ENCODE measurements at places on chromosomes 16 and 17.

- H3K27ac ChIP-seq: peak overlapping the region; percentile 96
- peak overlapping the region; percentile 94 for H3K4me3 ChIP-seq
- H3K4me1 ChIP-seq: peaks cover 42% of the 10 kb centered on the region
These were observed 525 bp upstream of the SEPHS2 start for GRCh38 chr16:30446203-30446595.

GRCh38 chr17:67400193-67400592, 23.1 kb downstream of the PITPNC1 start:
- peak overlapping the region; percentile 71 for H3K4me3 ChIP-seq
- no peak for DNase-seq
- no peaks in the 10 kb centered on the region for H3K27me3 ChIP-seq
- peaks cover 72% of the 10 kb centered on the region for H3K4me1 ChIP-seq

DNA sequence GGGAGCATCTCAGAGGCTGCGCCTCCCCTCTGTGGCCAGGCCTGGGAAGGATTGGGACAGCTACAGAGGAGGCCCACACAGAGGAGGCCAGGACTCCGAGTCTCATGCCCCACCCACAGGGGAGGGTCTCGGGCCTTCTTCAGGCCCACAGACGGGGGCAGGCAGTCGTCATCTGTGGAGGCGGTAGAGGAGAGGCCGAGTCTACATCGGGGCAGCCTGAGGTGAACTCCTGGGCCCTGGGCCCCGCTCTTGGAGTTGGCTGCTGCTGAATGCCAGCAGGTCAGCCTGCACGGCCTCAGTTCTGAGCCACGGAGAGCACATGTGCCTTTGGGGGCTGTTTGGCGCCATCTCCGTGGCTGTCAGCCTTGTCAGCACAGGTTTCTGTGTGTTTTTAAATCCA, 8.1 kb upstream of the NUDT16L1 start:
- no peaks in the 10 kb centered on the region for H3K27me3 ChIP-seq
- H3K4me3 ChIP-seq: no peak overlapping the region
- H3K4me1 ChIP-seq: peaks cover 6% of the 10 kb centered on the region
- DNase-seq: no peak
- no peak overlapping the region for H3K27ac ChIP-seq

GRCh38 chr16:87704754-87705353, 60.9 kb downstream of the KLHDC4 start:
- no peaks in the 10 kb centered on the region for H3K27me3 ChIP-seq
- peaks cover 19% of the 10 kb centered on the region for H3K36me3 ChIP-seq
- H3K4me1 ChIP-seq: peaks cover 21% of the 10 kb centered on the region
- no peak for DNase-seq

- peaks cover 36% of the 10 kb centered on the region for H3K36me3 ChIP-seq
- peaks cover 86% of the 10 kb centered on the region for H3K4me1 ChIP-seq
- H3K4me3 ChIP-seq: peak overlapping the region; percentile 46
- H3K27ac ChIP-seq: peak overlapping the region; percentile 99
These were observed 18.9 kb downstream of the KSR1 start for GRCh38 chr17:27475070-27475673.

DNA sequence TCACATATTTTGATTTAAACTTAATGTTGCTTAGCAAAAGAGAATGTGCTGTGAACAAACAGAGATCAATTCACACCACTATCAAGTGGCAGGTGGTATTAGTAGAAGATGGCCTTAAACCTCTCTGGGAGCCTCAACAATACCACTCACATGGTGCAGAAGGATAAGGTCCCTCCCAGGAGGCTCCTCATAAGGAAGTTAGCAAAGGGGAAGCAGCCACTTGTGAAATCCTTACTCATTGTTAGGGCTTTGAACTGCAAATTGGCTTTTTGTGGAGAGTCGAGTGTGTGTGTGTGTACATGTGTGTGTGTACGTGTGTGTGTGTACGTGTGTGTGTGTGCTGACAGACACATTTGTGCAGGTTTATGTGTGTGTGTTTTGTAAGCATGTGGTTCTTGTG, 48.9 kb upstream of the ASIC2 start:
- DNase-seq: no peak
- no peak overlapping the region for H3K4me3 ChIP-seq
- peaks cover 4% of the 10 kb centered on the region for H3K27me3 ChIP-seq
- H3K36me3 ChIP-seq: no peaks in the 10 kb centered on the region

- no peaks in the 10 kb centered on the region for H3K36me3 ChIP-seq
- H3K4me1 ChIP-seq: no peaks in the 10 kb centered on the region
- H3K27ac ChIP-seq: no peak overlapping the region
These were observed 155.0 kb upstream of the SALL1 start for GRCh38 chr16:51306116-51306515.

DNA sequence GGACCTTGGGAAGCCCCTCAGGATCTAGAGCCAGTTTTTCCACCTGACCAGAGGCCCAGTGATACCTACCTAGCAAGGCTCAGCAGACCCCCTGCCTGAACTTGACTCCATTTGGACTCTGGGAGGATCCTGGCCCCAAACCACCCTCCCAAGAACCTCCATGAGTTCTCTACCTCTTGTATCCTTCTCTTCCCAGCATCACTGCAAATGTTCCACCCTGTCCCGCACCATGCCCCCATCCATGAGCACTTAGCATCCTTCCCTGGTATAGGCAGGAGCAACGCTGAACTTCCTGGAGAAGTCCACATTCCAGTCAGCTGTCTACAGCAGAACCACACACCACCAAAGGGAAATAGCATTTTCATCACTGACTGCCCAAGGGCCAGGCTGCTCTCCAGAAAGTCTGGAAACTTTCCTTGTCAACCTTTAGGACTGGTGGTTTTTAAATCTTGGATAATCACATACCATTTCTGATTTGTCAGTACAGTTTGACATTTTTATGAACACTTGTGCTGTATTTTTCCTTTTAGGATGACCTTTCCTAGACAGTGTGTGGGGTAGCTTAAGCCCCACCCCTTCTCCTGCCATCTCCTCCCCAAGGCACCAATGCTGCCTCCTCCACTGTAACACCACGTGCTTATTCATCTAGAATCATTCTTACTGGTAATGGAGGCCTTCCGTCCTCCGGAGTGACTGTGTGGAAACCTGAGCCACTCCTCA, 13.9 kb downstream of the EIF4A3 start:
- no peak overlapping the region for H3K4me3 ChIP-seq
- H3K27ac ChIP-seq: peak overlapping the region; percentile 11
- H3K27me3 ChIP-seq: peaks cover 7% of the 10 kb centered on the region
- peaks cover 29% of the 10 kb centered on the region for H3K36me3 ChIP-seq

DNA sequence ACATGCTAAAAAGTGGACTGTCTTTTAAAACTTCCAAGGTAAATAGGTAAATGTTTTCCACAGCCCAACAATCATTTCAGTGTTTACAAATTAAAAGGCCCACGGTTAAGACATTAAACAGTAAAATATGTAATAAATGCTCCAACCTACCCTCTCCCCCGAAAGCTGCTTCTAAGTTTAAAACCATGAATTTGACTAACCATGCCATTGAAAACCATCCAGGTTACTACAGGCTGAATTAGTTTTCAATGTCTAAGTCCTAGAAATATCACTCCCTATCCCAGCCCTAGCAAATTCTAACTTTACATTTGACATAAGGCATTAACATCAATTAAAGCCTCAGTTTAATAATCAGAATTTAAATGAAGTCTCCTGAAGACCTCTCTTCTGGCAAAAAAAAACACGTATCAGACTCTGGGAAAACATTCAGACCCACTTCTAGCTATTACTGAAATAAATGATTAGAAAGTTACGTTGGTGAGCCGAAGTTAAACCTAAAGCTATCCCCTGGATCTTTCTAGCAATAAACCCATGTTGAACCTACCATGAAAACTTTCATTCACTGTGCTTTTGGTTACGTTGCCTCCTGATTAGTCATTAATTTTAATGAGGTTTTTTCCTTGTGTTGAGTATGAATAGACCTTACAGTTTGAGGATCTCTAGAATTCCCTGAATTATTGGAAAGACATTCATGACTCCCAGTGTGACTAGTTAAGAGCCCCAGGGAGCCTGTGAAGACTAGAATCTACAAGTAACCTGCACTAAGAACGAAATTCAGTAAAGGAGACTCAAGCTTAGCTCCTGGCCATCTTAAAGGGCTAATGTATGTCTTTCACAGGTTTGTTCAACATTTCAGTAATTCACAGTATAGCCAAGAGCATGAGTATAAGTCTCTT, 1.7 kb upstream of the POLG2 start:
- peak overlapping the region; percentile 98 for H3K4me3 ChIP-seq
- H3K36me3 ChIP-seq: peaks cover 70% of the 10 kb centered on the region
- peaks cover 75% of the 10 kb centered on the region for H3K4me1 ChIP-seq
- H3K27ac ChIP-seq: peak overlapping the region; percentile 98
- DNase-seq: no peak

DNA sequence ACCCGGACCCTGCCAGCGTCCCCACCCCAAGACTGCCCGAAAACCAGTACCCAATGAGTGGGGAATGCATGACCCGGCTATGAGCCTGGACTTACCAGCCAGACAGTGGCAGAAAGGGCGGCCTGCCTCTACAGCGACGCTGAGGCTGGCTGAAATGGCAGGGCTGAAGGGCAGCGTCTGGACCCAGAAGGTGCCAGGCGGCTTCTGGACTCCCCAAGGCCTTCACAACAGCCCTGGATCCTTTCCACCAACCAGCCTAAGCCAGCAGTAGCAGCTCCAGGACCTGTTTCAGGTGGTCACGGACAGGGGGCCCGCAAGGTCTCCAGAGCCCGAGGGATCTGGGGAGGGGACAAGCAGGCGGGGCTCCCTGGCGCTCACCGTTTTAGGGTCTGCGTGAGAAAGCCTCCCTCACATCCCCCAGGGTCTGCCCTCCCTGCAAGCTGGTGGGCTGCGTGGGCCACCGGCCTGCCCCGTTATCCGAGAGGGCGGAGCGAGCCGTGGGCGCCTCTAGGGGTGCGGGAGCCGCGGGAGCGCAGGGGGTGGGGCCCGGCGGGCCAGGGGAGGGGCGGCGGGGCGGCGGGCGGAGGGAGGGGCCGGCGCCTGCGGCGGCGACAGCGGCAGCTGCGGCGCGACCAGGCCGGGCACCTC, at the start of gene RIPOR1:
TSS of gene RIPOR1 (plus strand) at position 608 of the 648 bp plus-strand sequence. CDS start 9,618 bp downstream, outside the sequence.
- H3K4me3 ChIP-seq: peak within 1 kb of the TSS; percentile 75
- H3K27ac ChIP-seq: peak within 1 kb of the TSS; percentile 18
- peaks cover 14% of the 10 kb centered on the region for H3K4me1 ChIP-seq
- DNase-seq: peak; percentile 49

- H3K36me3 ChIP-seq: peaks cover 1% of the 10 kb centered on the region
- H3K27ac ChIP-seq: peak overlapping the region; percentile 89
- peaks cover 19% of the 10 kb centered on the region for H3K4me1 ChIP-seq
These were observed 22.6 kb upstream of the MPHOSPH6 start for GRCh38 chr16:82192665-82193064.

- no peaks in the 10 kb centered on the region for H3K27me3 ChIP-seq
- no peak overlapping the region for H3K4me3 ChIP-seq
- DNase-seq: no peak
- no peak overlapping the region for H3K27ac ChIP-seq
These were observed 25.7 kb upstream of the SUPT4H1 start for GRCh38 chr17:58377661-58378060.

- no peak for DNase-seq
- H3K36me3 ChIP-seq: peaks cover 2% of the 10 kb centered on the region
- no peak overlapping the region for H3K27ac ChIP-seq
- H3K27me3 ChIP-seq: no peaks in the 10 kb centered on the region
These were observed 28.7 kb downstream of the WIPI1 start for GRCh38 chr17:68428498-68429172.

DNA sequence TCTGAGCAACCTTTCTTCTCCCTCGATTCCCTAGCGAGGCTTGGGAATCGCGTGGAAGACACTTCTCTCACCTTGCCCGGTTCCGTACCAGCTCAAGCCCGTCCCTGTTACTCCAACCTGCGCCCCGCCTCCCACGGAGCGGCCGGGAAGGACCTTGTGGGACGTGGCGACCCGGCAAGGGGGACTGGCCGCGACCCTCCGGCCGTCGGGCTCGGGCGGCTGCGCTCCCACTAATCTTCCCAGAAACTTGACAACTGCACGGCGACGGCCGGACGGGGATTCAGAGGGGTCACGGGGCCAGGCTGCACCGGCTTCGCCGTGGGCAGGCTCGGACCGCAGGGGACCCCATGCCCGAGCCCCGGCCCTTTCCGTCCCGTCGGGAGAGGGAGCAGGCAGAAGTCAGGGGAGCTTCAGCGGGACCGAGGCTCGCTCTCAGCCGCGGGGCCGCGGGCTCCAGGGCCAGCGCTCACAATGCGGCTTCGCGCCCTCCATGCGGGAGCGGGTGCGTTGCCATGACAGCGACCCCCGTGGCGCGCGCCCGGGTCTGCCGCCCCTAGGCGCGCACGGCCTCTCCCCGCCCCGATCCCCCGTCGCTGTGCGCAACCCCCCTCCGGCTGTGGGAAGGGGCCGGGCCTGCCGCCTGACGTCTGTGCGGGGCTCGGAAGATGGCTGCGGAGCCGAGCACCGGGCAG, at the start of gene SGSM2:
TSS of gene SGSM2 (plus strand) at position 650 of the 692 bp plus-strand sequence. CDS start 188 bp downstream, outside the sequence.
- peaks cover 5% of the 10 kb centered on the region for H3K36me3 ChIP-seq
- H3K27me3 ChIP-seq: no peaks in the 10 kb centered on the region
- H3K27ac ChIP-seq: peak within 1 kb of the TSS; percentile 99

DNA sequence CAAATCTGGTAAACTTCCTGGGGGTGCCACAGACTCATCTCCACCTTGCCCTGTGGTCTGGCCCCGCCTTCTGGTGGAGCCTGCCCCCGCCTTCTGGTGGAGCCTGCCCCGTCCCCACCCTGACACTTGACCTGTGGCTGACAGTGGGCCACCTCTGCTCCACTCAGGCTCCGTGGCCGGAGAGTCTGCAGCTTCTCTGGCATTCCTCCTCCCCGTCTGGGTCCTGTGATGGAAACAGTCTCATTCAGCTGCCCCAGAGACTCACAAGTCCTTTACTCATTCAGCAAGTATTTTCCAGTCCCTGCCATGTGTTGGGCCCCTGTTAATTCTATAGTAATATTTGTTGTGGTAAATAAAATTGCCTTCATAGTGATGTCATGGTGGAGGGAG, 21.0 kb upstream of the G6PC1 start:
- no peak overlapping the region for H3K4me3 ChIP-seq
- H3K27me3 ChIP-seq: peaks cover 9% of the 10 kb centered on the region
- no peak for DNase-seq
- no peaks in the 10 kb centered on the region for H3K4me1 ChIP-seq
- H3K36me3 ChIP-seq: no peaks in the 10 kb centered on the region
- H3K27ac ChIP-seq: no peak overlapping the region

- no peak overlapping the region for H3K4me3 ChIP-seq
- no peak overlapping the region for H3K27ac ChIP-seq
These were observed 73.9 kb upstream of the DHX40 start for GRCh38 chr17:59491353-59492090.

DNA sequence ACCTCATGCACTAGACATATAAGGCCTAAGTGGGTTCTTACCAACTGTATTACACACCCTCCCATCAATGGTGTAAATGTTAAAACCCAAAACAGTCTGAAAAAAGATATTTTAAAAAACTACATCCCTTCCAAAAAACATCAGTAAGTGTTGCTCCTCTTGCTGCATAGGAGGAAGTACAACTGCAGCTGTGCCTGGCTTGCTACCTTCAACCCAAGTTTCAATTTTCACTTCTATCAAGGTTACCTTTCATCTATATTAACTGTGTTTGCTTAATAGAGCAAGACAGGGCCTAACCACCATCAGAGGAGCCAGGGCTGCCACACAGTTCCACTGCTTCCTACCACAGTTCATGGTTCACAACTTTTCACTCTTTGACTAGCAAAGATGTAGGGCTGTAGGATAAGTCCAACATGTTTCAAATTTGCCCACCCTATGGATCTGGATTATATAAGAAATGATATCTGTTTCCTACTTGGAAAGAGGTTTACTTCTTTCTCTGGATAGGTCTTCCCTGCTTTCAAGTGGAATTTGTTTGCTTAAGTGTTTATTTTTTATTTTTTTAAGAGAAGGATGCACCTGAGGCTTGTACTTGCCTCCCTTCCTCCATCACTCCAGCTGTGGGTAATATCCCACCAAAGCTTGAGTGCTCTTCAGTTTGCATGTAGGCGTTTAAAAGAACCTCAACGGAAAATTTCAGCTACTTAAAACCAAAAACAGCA, 56.7 kb downstream of the GRB7 start:
- peak overlapping the region; percentile 84 for H3K27ac ChIP-seq
- peak overlapping the region; percentile 65 for H3K4me3 ChIP-seq
- H3K27me3 ChIP-seq: no peaks in the 10 kb centered on the region
- peaks cover 49% of the 10 kb centered on the region for H3K36me3 ChIP-seq

Measured in activated naive CD8-positive, alpha-beta T cell treated with anti-CD3 and anti-CD28 coated beads for 36 hours (primary cell).